ENCODE measurements at places on chromosomes 7 and 10. TPM values are rescaled to one million over a fixed set of nuclear protein-coding genes. Genes with fewer than 3 reads are reported as not detected.

Gene HYAL4
- total RNA-seq, result not detected

Gene DPYSL4
- 23.9 TPM for total RNA-seq

DNA sequence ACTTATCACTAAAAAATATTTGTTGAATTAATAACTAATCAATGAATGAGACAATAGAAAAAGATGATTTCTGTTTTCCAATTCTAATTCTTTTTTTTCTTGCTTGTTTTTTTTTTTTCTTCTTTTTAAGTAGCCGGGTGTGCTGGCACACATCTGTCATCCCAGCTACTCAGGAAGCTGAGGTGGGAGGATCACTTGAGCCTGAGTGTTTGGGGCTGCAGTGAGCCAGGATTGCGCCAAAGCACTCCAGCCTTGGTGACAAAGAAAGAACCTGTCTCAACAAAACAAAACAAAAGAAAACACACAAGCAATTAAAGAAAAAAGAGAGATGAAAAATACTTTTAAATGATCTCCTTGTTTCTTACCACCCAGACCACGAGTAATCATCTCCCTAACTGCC, 1109.3 kb downstream of the REEP3 start:
- no peak overlapping the region for H3K4me3 ChIP-seq
- H3K4me1 ChIP-seq, result no peaks in the 10 kb centered on the region

GRCh38 chr10:112732277-112732921, 217.6 kb upstream of the TCF7L2 start:
- peak overlapping the region; percentile 24 for H3K4me3 ChIP-seq
- H3K27ac ChIP-seq, result peak overlapping the region; percentile 84
- no peaks in the 10 kb centered on the region for H3K27me3 ChIP-seq
- no peaks in the 10 kb centered on the region for H3K36me3 ChIP-seq
- DNase-seq, result no peak
- peaks cover 51% of the 10 kb centered on the region for H3K4me1 ChIP-seq

GRCh38 chr10:6379015-6379776, 176.5 kb downstream of the PFKFB3 start:
- DNase-seq, result no peak
- no peak overlapping the region for H3K27ac ChIP-seq
- no peaks in the 10 kb centered on the region for H3K4me1 ChIP-seq
- H3K36me3 ChIP-seq, result peaks cover 4% of the 10 kb centered on the region

DNA sequence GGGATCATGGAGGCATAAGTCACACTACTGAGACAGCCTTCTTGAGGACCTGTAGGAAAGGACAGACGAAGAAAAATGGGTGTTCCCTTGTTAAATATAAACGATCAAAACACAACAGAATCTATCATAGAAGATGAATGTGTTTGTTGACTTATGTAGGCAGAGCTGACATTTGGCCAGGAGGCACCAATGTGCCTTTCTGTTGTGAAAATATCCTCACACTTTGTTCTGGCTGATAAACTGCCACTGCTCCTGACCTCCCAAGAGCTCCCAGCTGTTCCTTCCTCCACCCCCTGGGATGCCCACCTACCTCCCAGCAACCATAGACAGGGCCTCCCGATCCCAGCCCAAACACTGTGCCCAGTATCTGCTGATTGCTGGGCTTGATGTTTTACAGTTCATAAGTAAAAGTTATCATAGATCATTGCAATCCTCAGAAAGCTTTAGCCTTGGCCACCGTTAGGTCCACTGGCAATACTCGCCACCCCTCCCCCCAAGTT, 116.6 kb downstream of the CTTNBP2 start:
- H3K4me3 ChIP-seq, result no peak overlapping the region
- H3K4me1 ChIP-seq, result no peaks in the 10 kb centered on the region
- no peak for DNase-seq

DNA sequence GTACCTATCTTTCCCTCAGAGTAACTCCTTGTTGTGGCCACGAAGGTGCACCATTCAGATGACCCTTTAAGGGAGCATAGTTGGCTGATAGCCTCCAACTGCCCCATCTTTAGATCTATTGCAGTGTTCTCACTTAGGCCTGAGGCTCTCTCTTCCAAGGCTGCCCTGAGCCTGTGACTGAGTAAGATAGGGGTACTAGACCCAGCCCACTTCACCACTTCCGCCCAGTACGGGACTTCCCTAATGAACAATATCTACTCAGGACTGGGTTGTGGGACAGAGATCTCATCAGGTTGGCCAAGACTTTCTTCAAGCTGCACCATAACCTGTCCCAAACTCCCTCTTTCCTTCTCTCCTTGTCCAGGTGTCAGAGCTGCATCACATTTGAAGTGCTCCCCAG, 5.7 kb upstream of the GNAI1 start:
- H3K4me3 ChIP-seq, result no peak overlapping the region
- no peak overlapping the region for H3K27ac ChIP-seq
- DNase-seq, result no peak

Gene STARD3NL
- total RNA-seq, result 54.3 TPM

- no peaks in the 10 kb centered on the region for H3K36me3 ChIP-seq
- H3K4me1 ChIP-seq, result no peaks in the 10 kb centered on the region
- H3K4me3 ChIP-seq, result no peak overlapping the region
Observed at GRCh38 chr10:97210543-97210960, 24.8 kb upstream of the SLIT1 start.

DNA sequence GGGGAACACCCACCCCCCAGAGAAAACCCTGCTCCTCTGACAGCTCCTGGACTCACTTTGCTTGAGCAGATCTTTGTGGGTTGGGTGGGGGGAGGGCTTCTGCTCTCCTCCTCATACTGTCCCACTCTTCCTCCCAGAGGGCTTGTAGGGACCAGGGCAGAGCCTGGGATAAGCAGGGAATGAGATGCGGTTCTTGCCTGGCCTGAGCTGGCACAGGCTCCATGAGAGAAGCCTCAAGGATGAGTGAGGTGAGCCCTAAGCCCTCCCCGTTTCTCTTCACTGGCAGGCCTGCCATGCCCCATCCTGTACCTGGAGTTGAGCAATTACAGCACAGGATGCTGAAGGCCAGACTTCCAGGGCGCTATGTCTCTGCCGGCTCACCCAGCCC, 134.7 kb downstream of the ADAM12 start:
- no peak for DNase-seq
- no peak overlapping the region for H3K4me3 ChIP-seq
- H3K27me3 ChIP-seq, result no peaks in the 10 kb centered on the region
- no peaks in the 10 kb centered on the region for H3K36me3 ChIP-seq

Gene SPDYE8
- total RNA-seq, result not detected

Gene PTPN20
- not detected for total RNA-seq

Gene TAS2R3
- total RNA-seq, result 3.9 TPM

DNA sequence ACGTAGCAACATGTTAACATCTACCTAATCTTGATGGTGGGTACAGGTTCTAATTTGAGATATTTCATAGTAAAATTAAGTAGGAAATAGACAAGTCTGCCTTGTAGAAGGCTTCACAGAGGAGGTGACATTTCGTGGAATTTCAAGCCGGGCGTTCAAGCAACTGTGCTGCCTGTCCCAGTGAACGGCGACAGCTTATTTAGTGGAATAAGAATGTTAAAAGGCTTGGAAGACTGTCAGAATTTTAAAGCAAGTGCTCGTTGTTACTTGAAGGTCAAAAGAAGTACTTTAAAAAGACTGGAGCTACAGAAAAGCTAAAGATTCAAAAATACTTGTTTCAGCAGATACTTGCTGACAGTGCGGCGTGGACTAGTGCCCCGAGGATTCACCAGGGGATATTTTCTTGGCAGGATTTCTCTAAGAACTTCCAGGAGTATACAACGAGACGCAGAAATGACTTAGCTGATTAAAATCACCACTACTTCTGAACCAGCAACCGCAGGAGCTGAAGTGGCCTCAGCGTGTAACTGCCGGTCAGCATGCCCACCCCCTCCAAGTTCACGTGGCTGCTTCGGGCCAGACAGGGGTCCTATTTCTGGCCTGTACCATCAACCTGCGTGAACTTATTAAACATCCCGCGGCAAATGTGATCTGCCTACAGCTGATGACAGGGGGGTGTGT, 46.5 kb downstream of the CTBP2 start:
- H3K27ac ChIP-seq, result no peak overlapping the region
- no peak overlapping the region for H3K4me3 ChIP-seq
- no peaks in the 10 kb centered on the region for H3K27me3 ChIP-seq
- DNase-seq, result no peak
- peaks cover 35% of the 10 kb centered on the region for H3K4me1 ChIP-seq

GRCh38 chr10:43145311-43145710, 7.1 kb downstream of the CSGALNACT2 start:
- no peak overlapping the region for H3K27ac ChIP-seq
- DNase-seq, result no peak
- H3K27me3 ChIP-seq, result peaks cover 3% of the 10 kb centered on the region
- H3K36me3 ChIP-seq, result no peaks in the 10 kb centered on the region
- H3K4me3 ChIP-seq, result no peak overlapping the region
- peaks cover 10% of the 10 kb centered on the region for H3K4me1 ChIP-seq

Gene CRHR2
- 0.23 TPM for total RNA-seq

Gene NEUROG3
- not detected for total RNA-seq

GRCh38 chr10:133484818-133485217, 31.1 kb downstream of the SCART1 start:
- H3K27ac ChIP-seq, result no peak overlapping the region
- H3K4me3 ChIP-seq, result no peak overlapping the region
- no peak for DNase-seq
- H3K27me3 ChIP-seq, result no peaks in the 10 kb centered on the region
- no peaks in the 10 kb centered on the region for H3K36me3 ChIP-seq

GRCh38 chr7:97145068-97145467, 27.6 kb downstream of the SDHAF3 start:
- no peak for DNase-seq
- no peak overlapping the region for H3K27ac ChIP-seq
- no peaks in the 10 kb centered on the region for H3K4me1 ChIP-seq

DNA sequence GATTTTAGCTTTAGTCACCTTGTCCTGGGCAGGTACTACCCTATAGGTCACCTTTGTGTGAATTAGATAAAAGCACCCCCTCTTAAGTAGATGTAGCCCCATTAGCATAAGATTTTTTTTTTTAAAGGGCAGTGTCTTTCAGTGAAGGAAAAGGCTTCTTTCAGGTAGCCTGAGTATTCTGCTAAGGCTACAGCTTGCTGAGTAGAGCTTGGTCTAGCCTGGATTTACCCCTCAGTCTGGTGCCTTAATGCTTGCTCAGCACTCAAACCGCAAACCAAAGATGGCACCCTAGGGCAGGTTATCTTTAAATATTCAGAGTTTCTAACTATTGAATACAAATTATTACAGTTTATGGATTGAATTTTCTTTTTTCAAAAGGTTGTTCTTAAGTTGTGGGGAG, 83.4 kb downstream of the GLCCI1 start:
- DNase-seq, result peak; percentile 2
- H3K36me3 ChIP-seq, result no peaks in the 10 kb centered on the region
- no peaks in the 10 kb centered on the region for H3K4me1 ChIP-seq
- H3K27ac ChIP-seq, result no peak overlapping the region
- no peaks in the 10 kb centered on the region for H3K27me3 ChIP-seq

Gene C10orf53
- total RNA-seq, result not detected

DNA sequence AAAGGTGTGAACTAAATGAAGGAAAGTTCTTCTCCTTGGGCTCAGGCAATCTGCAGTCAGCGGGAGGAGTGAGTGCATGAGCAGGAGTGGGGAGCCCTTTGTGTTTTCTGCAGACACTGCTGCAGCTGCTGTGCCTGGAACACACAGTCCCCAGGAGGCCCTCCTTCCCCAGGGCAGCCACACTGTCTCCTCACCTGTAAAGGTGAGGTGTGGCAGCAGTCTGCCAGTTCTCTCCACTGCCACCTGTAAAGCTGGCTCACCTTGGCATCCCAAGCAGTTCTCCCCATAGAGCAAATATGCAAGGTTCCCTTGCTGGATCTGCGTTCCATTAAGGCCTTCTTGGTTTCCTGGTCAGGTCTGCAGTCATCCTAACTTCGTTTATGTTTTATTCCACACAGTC, 5.2 kb upstream of the VWC2 start:
- no peak overlapping the region for H3K27ac ChIP-seq
- H3K4me1 ChIP-seq, result peaks cover 7% of the 10 kb centered on the region
- DNase-seq, result no peak

DNA sequence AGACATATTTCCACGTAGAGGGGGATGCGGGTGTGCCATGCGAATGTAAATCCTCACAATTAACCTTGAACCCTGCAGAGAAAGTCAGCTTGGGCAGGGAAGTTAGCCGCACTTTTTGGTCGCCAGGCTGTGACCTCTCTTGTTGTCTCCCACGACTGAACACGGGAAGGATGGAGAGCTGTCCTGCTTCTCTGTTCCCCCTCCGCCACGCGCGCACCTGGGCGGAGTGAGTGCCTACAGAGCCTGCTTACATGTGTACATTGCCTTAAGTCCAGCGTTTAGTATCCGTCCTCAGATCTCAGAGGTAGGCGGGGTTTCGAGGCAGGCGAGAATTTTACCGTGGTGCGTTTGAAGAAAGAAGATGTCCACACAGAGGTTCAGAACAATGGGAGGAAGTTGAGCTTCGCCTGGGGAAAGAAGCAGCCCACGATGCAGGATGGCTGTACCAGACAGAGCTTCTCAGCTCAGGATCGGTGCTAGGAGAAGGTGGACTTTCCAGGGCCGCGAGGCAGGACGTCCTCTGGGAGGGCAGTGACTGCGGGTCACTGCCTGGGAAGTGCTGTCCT, 482 bp upstream of the ERCC6 start:
- peak; percentile 41 for DNase-seq
- no peaks in the 10 kb centered on the region for H3K36me3 ChIP-seq
- peaks cover 25% of the 10 kb centered on the region for H3K27me3 ChIP-seq
- peak overlapping the region; percentile 66 for H3K4me3 ChIP-seq
- H3K27ac ChIP-seq, result no peak overlapping the region

DNA sequence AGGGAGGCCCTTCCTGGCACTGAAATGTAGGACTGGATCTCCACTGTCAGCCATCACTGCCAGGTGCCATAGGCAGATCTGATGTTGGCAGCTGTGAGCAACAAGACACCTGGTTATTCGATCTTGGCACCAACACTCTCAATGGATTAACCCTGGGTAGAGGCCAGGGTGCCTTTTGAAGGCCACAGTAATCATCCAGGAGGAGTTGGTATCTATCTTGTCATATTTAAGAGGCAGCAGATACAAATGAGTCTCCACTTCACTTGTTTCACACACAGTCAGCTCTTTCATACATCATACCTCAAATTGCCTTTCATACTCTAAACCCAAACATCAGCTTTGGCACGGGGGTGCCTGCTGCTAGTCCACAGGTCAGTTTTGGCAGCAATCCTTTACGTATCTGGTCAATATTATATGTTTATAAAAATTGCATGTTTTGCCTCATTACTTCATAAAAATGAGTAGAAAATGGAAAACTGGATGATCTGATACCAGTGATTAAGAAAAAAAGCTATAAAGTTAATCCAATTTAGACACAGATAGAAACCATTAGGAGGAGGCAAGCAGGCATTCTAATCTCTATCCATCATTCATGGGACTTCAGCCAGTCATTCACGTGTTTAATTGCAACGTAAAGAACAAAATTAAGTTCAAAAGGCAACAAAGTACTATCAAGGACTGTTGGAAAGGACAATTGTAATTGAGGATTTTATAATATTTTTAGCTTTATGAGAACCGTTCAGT, 12.7 kb upstream of the CACUL1 start:
- no peaks in the 10 kb centered on the region for H3K27me3 ChIP-seq
- H3K4me3 ChIP-seq, result no peak overlapping the region
- H3K36me3 ChIP-seq, result no peaks in the 10 kb centered on the region
- no peaks in the 10 kb centered on the region for H3K4me1 ChIP-seq
